ENCODE measurements at places on chromosomes 2 and 18. TPM values are rescaled to one million over a fixed set of nuclear protein-coding genes. Genes with fewer than 3 reads are reported as not detected.

KIAA1328 gene
- total RNA-seq: 9.3 TPM

AFF3 gene
- 42.0 TPM for total RNA-seq

GRCh38 chr2:44537264-44537663 is 175.5 kb downstream of the CAMKMT start:
- H3K4me1 ChIP-seq: no peaks in the 10 kb centered on the region
- no peaks in the 10 kb centered on the region for H3K27me3 ChIP-seq
- DNase-seq: no peak
- peaks cover 4% of the 10 kb centered on the region for H3K36me3 ChIP-seq

- H3K4me1 ChIP-seq: no peaks in the 10 kb centered on the region
- no peaks in the 10 kb centered on the region for H3K27me3 ChIP-seq
- no peak overlapping the region for H3K4me3 ChIP-seq
- no peaks in the 10 kb centered on the region for H3K36me3 ChIP-seq
- H3K27ac ChIP-seq: no peak overlapping the region
- DNase-seq: no peak
These were observed 97.9 kb downstream of the USP40 start for GRCh38 chr2:233468741-233469110.

DNA sequence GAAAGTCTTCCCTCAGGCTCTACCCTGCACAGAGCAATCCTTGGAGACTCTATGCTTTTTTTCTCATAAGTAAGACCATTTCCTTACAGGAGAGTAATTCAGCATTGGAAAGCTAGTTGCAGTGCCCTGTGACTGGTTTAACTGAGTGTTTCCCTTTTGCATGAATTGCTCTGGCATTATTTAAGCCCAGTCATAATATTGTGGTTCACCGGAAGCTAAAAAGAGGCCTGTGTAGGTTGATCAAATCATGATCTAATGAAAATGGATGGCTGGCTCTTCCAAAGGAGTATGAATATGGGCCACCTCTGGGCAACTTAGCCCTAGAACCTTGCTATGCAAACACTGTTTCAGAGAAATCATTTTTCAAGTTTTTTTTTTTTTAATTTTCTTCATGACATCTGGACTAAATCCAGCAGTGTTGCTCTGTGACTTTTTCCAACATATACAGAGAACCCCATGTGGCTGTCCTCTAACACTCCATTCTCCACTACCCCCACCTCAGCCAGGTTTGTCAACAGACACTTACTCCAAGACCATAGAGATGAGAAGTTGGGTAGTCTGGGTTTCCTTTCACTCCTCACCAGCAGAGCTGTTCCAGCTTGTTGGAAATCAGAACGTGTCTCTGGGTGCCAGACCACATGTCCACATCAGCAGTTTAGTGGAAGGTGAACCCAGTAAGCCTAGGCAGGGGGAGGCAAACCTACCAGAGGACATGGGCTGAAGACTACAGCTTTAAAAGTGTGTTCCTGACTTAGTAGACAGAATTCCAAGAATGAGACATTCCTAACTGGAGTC is 175.2 kb upstream of the SLC14A2 start:
- H3K27me3 ChIP-seq: no peaks in the 10 kb centered on the region
- no peak overlapping the region for H3K4me3 ChIP-seq
- no peaks in the 10 kb centered on the region for H3K4me1 ChIP-seq
- DNase-seq: no peak
- H3K36me3 ChIP-seq: no peaks in the 10 kb centered on the region

DNA sequence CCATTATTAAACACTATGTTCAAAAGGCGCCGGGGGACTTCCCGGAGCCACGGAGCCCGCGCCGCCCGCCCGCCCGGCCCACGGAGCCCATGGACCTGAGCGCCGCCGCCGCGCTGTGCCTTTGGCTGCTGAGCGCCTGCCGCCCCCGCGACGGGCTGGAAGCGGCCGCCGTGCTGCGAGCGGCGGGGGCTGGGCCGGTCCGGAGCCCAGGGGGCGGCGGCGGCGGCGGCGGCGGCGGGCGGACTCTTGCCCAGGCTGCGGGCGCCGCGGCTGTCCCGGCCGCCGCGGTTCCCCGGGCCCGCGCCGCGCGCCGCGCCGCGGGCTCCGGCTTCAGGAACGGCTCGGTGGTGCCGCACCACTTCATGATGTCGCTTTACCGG is 197 bp downstream of the GDF7 start:
- H3K4me3 ChIP-seq: peak overlapping the region; percentile 11
- H3K27ac ChIP-seq: no peak overlapping the region
- DNase-seq: no peak
- no peaks in the 10 kb centered on the region for H3K36me3 ChIP-seq
- peaks cover 99% of the 10 kb centered on the region for H3K27me3 ChIP-seq
- H3K4me1 ChIP-seq: peaks cover 47% of the 10 kb centered on the region

GKN2 gene
- 130 TPM for total RNA-seq

KLF7 gene
- 31.0 TPM for total RNA-seq

DNA sequence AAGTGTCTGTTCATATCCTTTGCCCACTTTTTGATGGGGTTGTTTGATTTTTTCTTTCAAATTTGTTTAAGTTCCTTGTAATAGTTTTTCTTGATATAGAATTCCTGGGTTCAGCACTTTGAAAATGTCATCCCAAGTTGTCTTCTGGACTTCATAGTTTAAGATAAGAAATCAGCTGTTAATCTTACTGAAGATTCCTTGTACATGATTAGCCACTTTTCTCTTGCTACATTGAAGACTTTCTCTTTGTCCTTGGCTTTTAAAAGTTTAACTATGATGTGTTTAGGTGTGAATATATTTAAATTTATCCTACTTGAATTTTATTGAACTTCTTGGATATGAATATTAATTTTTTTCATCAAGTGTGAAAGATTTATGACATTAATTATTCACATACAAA is 387.2 kb upstream of the CWC22 start:
- no peak for DNase-seq
- H3K27ac ChIP-seq: no peak overlapping the region
- H3K4me1 ChIP-seq: no peaks in the 10 kb centered on the region

ZSWIM2 gene
- not detected for total RNA-seq

DNA sequence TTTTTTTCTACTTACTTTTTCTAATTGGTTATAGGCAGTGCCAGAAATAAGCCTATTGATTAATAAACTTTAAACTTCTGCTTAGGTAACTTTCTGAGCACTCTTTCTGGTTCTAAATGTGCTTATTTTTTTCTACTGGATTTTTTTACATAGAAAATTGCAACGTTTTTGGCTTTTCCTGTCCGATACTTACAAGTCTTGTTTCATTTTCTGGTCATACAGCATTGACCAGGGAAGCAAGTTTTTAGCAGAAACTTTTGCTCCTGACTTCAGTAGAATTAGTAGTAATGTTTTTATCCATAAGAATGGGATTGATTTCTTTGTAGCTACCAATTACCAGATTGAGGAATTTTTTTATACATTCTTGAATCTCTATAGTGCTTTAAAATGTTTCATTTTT is 36.9 kb downstream of the NCKAP5 start:
- H3K4me3 ChIP-seq: no peak overlapping the region
- no peaks in the 10 kb centered on the region for H3K4me1 ChIP-seq
- no peak overlapping the region for H3K27ac ChIP-seq
- no peak for DNase-seq
- H3K36me3 ChIP-seq: no peaks in the 10 kb centered on the region
- no peaks in the 10 kb centered on the region for H3K27me3 ChIP-seq

CGREF1 gene
- total RNA-seq: 3.4 TPM

GRCh38 chr18:77102259-77103040 is 30.1 kb downstream of the MBP start:
- peaks cover 23% of the 10 kb centered on the region for H3K4me1 ChIP-seq
- no peak overlapping the region for H3K4me3 ChIP-seq
- H3K27ac ChIP-seq: peak overlapping the region; percentile 65
- H3K27me3 ChIP-seq: no peaks in the 10 kb centered on the region

DNA sequence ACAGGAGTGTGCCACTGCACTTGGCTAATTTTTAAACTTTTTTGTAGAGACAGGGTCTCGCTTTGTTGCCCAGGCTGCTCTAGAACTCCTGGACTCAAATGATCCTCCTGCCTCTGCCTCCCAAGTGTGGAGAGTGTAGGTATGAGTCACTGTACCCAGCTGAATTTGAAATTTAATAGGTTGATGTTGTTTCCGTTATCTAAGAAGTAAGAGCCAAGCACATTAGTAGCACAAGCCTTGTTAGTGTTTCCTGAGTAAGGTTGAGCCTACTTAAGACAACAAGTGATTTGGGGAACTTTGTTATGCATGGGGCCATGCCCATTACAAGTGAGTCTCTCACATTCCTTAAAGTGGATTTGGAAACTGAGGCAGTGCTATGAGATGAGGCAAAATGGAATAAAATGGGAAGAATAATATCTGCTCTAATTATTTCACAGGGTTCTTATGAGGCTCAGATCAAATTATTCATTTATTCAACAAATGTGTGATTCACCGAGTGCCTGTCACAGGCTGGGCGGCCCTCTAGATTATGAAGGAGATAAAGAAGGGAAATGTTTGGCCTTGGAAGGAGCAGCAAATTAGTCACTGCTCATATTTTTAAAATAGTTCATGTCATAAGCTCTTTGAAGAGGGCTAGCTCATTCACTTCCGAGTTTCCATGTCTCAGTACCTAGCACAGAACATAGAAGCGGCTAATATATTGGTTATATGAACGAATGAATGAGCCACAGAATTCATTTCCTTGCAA is 217.2 kb downstream of the LDLRAD4 start:
- H3K27me3 ChIP-seq: no peaks in the 10 kb centered on the region
- H3K36me3 ChIP-seq: no peaks in the 10 kb centered on the region
- peaks cover 3% of the 10 kb centered on the region for H3K4me1 ChIP-seq
- peak overlapping the region; percentile 15 for H3K27ac ChIP-seq

DNA sequence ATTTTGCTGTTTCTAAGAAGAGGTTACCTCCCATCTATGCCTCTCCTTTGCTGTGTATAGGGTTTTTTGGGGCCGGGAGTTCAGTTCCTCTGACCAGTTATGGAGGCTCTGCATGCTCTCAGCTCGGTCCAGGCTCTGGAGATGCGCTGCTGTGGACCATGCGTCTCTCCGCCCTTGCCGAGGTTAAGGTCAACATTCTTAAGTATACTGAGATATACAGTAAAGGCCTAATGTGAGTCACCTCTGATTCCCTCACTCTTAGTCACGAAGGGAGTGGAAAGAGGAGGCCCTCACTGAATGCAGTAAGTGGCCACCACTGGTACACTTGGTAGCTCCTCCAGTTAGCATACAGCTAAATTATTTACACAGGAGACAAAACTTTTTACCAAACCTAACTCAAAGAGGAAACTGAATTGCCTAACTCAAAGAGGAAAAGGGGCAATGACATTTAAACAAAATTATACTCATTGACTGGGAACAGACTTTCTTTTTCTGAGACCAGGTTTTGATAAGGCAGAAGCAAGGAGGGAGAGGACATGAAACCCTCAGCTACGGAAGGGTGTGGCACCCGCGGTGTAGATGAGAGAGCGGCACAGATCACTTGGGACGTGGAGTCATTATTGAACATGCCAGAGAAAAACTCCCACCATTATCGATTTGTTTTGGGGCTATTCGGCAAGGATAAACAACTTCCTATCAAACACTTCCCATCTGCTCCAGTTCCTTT is 98.7 kb downstream of the COPS8 start:
- H3K27me3 ChIP-seq: no peaks in the 10 kb centered on the region
- no peaks in the 10 kb centered on the region for H3K36me3 ChIP-seq
- H3K4me1 ChIP-seq: no peaks in the 10 kb centered on the region

DNA sequence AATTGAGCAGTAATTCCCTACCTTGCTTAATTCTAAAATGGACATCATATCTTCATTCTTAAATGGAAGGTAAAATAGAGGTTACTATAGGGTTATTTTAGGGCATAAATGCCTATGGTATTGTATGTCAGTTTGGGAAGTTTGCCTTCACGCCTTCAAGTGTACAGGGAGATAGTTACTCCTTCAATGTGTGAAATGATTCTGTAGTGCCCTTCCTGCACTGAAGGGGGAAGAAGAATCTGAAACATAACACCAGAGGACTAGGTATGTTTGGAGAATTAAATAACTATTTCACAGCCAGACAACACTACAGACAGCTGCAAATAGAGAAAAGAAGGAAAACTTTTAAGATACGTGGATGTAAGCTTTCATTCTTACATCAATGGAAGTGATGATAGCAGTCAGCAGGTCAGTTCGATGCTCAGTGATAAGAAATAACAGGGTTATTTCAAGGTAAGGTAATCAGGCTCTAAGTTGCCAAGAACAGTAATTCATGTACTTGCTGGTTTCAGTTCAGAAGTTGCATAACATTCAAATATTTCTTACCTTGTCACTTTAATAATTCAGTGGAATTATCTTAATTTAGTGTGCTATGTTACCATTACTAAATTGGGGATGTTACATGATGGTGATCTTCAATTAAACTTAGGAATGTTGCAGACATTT is 4.0 kb downstream of the PKP4 start:
- H3K27me3 ChIP-seq: no peaks in the 10 kb centered on the region
- H3K4me3 ChIP-seq: no peak overlapping the region
- H3K36me3 ChIP-seq: no peaks in the 10 kb centered on the region
- DNase-seq: no peak

DNA sequence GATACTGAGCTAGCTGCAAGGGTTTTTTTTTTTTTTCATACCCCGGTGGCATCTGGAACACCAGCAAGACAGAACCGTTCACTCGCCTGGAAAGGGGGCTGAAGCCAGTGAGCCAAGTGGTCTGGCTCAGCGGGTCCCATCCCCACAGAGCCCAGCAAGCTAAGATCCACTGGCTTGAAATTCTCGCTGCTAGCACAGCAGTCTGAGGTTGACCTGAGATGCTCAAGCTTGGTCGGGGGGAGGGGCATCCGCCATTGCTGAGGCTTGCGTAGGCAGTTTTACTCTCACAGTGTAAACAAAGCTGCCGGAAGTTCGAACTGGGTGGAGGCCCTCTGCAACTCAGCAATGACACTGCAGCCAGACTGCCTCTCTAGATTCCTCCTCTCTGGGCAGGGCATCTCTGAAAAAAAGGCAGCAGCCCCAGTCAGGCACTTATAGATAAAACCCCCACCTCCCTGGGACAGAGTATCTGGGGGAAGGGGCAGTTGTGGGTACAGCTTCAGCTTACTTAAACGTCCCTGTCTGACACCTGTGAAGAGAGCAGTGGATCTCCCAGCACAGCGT is 5.1 kb upstream of the MIB1 start:
- peak; percentile 48 for DNase-seq
- H3K4me1 ChIP-seq: peaks cover 4% of the 10 kb centered on the region
- H3K36me3 ChIP-seq: no peaks in the 10 kb centered on the region
- H3K27ac ChIP-seq: peak overlapping the region; percentile 26
- no peak overlapping the region for H3K4me3 ChIP-seq

- no peaks in the 10 kb centered on the region for H3K27me3 ChIP-seq
- DNase-seq: peak; percentile 96
- H3K4me1 ChIP-seq: peaks cover 24% of the 10 kb centered on the region
- H3K27ac ChIP-seq: peak within 1 kb of the TSS; percentile 93
- peak within 1 kb of the TSS; percentile 92 for H3K4me3 ChIP-seq
These were observed at the start of gene RPL37A for GRCh38 chr2:216498379-216499352. Gene RPL37A (plus strand): TSS chr2:216498844. CDS start chr2:216498875, 31 bp downstream.

C2orf74 gene
- 11.4 TPM for total RNA-seq

- H3K36me3 ChIP-seq: peaks cover 5% of the 10 kb centered on the region
- H3K27ac ChIP-seq: peak overlapping the region; percentile 9
- H3K4me3 ChIP-seq: no peak overlapping the region
These were observed 174.2 kb downstream of the PRPF40A start for GRCh38 chr2:152542995-152543481.

C1QL2 gene
- total RNA-seq: not detected

DAPL1 gene
- total RNA-seq: not detected
